ENCODE measurements at places on chromosomes 11 and 22.

GRCh38 chr11:72283947-72284346 lies 40.0 kb upstream of the PHOX2A start:
- H3K27ac ChIP-seq, result no peak overlapping the region
- peaks cover 3% of the 10 kb centered on the region for H3K27me3 ChIP-seq
- no peaks in the 10 kb centered on the region for H3K4me1 ChIP-seq
- DNase-seq, result no peak
- H3K4me3 ChIP-seq, result no peak overlapping the region

DNA sequence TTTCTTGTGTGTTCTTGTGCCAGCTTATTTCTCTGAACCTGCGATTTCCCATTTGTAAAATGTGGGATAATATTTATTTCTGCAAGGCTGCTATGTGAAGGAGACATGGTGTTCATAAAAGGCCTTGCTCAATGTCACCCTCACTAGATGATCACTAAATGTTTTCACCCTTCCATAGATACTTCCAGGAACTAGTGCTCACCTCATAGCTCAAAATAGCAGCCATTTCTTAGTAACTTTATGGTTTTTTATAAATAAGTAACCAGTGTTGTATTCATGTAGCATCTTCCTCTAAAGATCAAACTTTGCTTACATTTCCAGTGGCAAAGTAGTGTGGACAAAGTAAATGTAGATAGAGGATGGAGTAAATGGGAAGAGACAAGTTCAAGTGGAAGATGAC lies 23.8 kb downstream of the SYTL2 start:
- H3K4me3 ChIP-seq, result no peak overlapping the region
- DNase-seq, result no peak
- H3K4me1 ChIP-seq, result no peaks in the 10 kb centered on the region
- H3K27ac ChIP-seq, result no peak overlapping the region

DNA sequence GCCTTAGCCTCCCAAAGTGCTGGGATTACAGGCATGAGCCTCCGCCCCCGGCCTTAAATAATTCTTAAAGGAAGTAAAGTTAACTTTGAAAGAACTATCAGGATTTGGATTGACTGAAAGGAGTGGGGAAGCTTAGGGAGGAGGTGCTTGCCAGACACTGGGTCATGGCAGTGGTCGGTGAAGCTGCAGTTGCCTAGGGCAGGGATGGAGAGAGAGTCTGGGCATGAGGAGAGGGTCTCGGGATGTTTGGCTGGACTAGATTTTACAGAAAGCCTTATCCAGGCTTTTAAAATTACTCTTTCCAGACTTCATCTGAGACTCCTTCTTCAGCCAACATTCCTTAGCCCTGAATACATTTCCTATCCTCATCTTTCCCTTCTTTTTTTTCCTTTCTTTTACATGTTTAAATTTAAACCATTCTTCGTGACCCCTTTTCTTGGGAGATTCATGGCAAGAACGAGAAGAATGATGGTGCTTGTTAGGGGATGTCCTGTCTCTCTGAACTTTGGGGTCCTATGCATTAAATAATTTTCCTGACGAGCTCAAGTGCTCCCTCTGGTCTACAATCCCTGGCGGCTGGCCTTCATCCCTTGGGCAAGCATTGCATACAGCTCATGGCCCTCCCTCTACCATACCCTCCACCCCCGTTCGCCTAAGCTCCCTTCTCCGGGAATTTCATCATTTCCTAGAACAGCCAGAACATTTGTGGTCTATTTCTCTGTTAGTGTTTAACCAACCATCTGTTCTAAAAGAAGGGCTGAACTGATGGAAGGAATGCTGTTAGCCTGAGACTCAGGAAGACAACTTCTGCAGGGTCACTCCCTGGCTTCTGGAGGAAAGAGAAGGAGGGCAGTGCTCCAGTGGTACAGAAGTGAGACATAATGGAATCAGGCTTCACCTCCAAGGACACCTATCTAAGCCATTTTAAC lies at the start of gene NNMT:
TSS of gene NNMT (plus strand) at position 724 of the 929 bp plus-strand sequence. CDS start at position 882, 158 bp downstream.
- peak within 1 kb of the TSS; percentile 94 for H3K27ac ChIP-seq
- H3K27me3 ChIP-seq, result no peaks in the 10 kb centered on the region
- H3K4me3 ChIP-seq, result peak within 1 kb of the TSS; percentile 51

DNA sequence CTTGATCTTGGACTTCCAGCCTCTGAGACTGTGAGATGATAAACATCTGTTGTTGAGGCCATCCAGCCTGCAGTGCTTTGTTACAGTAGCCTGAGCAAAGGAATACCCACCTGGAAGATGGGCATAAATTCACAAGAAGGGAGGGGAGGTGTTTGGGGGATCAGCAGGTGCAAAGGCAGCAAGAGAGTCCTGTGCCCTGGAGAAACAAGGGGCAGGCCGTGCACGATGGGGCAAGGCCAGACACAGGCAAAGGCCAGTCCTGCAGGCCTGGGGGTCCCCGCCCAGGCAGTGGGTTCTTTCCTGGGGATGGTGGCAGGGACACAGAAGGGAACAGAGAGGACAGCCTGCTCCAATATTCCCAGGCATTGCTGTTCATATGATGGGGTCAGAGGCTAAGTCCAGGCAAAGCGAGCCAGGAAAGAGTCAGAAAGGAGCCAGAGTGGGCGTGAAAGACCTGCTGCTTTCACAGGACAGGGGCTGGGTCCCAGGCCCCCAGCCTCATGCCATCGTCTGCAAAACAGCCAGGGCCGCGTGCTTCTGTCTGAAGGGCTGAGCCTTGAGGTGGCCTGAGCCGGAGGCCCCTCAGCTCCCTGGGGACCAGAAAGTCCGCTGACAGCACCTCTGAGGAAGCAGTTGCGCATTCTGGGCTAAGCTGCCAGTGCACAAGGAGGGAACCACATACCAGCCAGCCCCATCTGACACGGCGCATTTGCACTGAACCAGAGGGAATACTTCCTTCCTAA lies 48.8 kb downstream of the MYEOV start:
- no peaks in the 10 kb centered on the region for H3K36me3 ChIP-seq
- no peak for DNase-seq
- no peak overlapping the region for H3K4me3 ChIP-seq
- no peak overlapping the region for H3K27ac ChIP-seq
- no peaks in the 10 kb centered on the region for H3K27me3 ChIP-seq

- H3K4me3 ChIP-seq, result no peak overlapping the region
- H3K4me1 ChIP-seq, result peaks cover 5% of the 10 kb centered on the region
- DNase-seq, result no peak
- no peak overlapping the region for H3K27ac ChIP-seq
- H3K36me3 ChIP-seq, result no peaks in the 10 kb centered on the region
Measured at GRCh38 chr11:116221351-116221750, 551.4 kb downstream of the BUD13 start.

- H3K27me3 ChIP-seq, result no peaks in the 10 kb centered on the region
- peaks cover 38% of the 10 kb centered on the region for H3K4me1 ChIP-seq
- H3K36me3 ChIP-seq, result peaks cover 62% of the 10 kb centered on the region
- DNase-seq, result peak; percentile 50
- H3K27ac ChIP-seq, result no peak overlapping the region
Measured at GRCh38 chr11:65124480-65125196, 2.5 kb downstream of the MRPL49 start.

- H3K27ac ChIP-seq, result no peak overlapping the region
- H3K4me1 ChIP-seq, result peaks cover 21% of the 10 kb centered on the region
- H3K4me3 ChIP-seq, result no peak overlapping the region
- DNase-seq, result no peak
Measured at GRCh38 chr22:48279461-48279756, 1517.0 kb downstream of the TBC1D22A start.

GRCh38 chr11:64667154-64667745 lies 55.7 kb downstream of the NRXN2 start:
- H3K27me3 ChIP-seq, result peaks cover 32% of the 10 kb centered on the region
- no peak overlapping the region for H3K27ac ChIP-seq
- no peaks in the 10 kb centered on the region for H3K36me3 ChIP-seq
- H3K4me1 ChIP-seq, result no peaks in the 10 kb centered on the region
- DNase-seq, result no peak

Measured in suprapubic skin (tissue), 4 donors.